Thoracic aorta endothelial cell (primary cell): ENCODE measurements at places on chromosomes 1 and 21. TPM values are rescaled to one million over a fixed set of nuclear protein-coding genes. Genes with fewer than 3 reads are reported as not detected.

The LZIC gene
- 42.9 and 47.2 TPM in 2 replicates for total RNA-seq

The AMY1A gene
- total RNA-seq, result not detected in 2 replicates

The APCS gene
- total RNA-seq, result not detected in 2 replicates

The ERG gene
- total RNA-seq, result 143 and 150 TPM in 2 replicates

The DDR2 gene
- total RNA-seq, result 65.0 and 66.8 TPM in 2 replicates

The MARK1 gene
- 2.7 and 2.8 TPM in 2 replicates for total RNA-seq

The CHAF1B gene
- total RNA-seq, result 8.2 and 10.8 TPM in 2 replicates

The XKR8 gene
- total RNA-seq, result 6.6 and 7.7 TPM in 2 replicates

The C1orf198 gene
- 26.9 and 27.2 TPM in 2 replicates for total RNA-seq

The CFAP45 gene
- 1.1 and 1.6 TPM in 2 replicates for total RNA-seq

The SH2D5 gene
- 0.80 and 2.8 TPM in 2 replicates for total RNA-seq

The HES2 gene
- 32.6 and 40.6 TPM in 2 replicates for total RNA-seq

The RIIAD1 gene
- not detected in 2 replicates for total RNA-seq

The DPH2 gene
- 26.6 and 33.3 TPM in 2 replicates for total RNA-seq

The PAQR6 gene
- 0.27 and 0.36 TPM in 2 replicates for total RNA-seq

The REN gene
- 0.07 TPM in 1 of 2 replicates, not detected in the other for total RNA-seq

The CRYAA gene
- not detected in 2 replicates for total RNA-seq

The TENT5C gene
- 0.13 and 0.14 TPM in 2 replicates for total RNA-seq

The DTL gene
- total RNA-seq, result 22.3 and 29.7 TPM in 2 replicates

The CYYR1 gene
- 12.2 and 15.5 TPM in 2 replicates for total RNA-seq

The FAM151A gene
- total RNA-seq, result not detected in 2 replicates

The PYHIN1 gene
- not detected in 2 replicates for total RNA-seq

The GJC2 gene
- total RNA-seq, result 0.57 and 0.93 TPM in 2 replicates

The LHX8 gene
- total RNA-seq, result not detected in 2 replicates

The PTTG1IP gene
- total RNA-seq, result 288 and 300 TPM in 2 replicates

The ZNF593OS gene
- not detected in 2 replicates for total RNA-seq

The FMO4 gene
- 0.65 and 0.80 TPM in 2 replicates for total RNA-seq

The ASCL5 gene
- not detected in 2 replicates for total RNA-seq

The DNAJC28 gene
- 1.4 and 2.3 TPM in 2 replicates for total RNA-seq

The RAB42 gene
- total RNA-seq, result 0.53 and 1.4 TPM in 2 replicates

The TAS1R1 gene
- total RNA-seq, result 0.07 TPM in 1 of 2 replicates, not detected in the other

The FAM3B gene
- not detected in 2 replicates for total RNA-seq

The SMG7 gene
- 41.6 and 56.4 TPM in 2 replicates for total RNA-seq

The RUNX3 gene
- total RNA-seq, result not detected in 2 replicates

The SYT11 gene
- total RNA-seq, result 36.2 and 39.1 TPM in 2 replicates

The DUSP23 gene
- 36.2 and 73.9 TPM in 2 replicates for total RNA-seq

The ADORA1 gene
- under 0.01 TPM in 1 of 2 replicates, not detected in the other for total RNA-seq
